ENCODE measurements at places on chromosomes 4 and X.

DNA sequence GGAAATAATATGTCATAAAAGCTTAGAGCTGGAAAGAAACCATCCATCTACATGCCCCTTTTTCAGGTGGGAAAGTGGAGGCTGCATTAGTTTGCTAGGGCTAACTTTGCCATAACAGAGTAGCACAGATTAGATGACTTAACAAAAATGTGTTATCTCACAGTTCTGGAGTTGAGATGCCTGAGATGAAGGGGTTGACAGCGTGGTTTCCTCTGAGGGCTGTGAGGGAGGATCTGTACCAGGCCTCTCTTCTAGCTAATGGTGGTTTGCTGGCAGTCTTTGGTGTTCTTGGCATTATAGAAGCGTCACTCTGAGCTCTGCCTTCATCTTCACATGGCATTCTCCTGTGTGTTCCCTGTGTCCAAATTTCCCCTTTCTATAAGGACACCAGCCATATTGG lies 2.4 kb downstream of the CHRNA9 start:
- no peak for DNase-seq

GRCh38 chrX:100768679-100769338 lies 36.9 kb upstream of the SYTL4 start:
- peak; percentile 84 for DNase-seq

- no peak for DNase-seq
Measured at GRCh38 chr4:81982846-81983540, 390.8 kb downstream of the HNRNPD start.

DNA sequence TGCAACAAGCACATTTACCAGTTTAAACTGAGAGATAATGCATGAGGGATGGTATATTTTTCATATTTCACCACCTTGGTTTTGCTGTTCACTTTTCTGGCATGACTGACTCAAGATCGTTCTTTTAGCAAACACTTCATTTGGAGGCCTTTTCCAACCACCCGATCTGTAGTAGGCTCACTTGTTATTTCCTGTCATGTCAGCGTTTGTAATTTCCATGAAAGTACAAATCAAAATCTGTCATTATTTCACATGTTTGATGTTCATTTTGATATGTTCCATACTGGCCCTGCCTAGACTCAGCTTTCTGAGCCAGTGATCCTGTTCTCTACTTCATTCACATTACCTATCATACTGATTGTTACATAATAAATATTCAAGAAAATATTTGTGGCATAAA lies 1888.3 kb upstream of the PCDH7 start:
- no peak for DNase-seq

- peak; percentile 23 for DNase-seq
Measured at GRCh38 chrX:11103006-11103405, 8.1 kb upstream of the HCCS start.
